Choroid plexus epithelial cell (primary cell): ENCODE measurements at places on chromosomes 16 and 17.

DNA sequence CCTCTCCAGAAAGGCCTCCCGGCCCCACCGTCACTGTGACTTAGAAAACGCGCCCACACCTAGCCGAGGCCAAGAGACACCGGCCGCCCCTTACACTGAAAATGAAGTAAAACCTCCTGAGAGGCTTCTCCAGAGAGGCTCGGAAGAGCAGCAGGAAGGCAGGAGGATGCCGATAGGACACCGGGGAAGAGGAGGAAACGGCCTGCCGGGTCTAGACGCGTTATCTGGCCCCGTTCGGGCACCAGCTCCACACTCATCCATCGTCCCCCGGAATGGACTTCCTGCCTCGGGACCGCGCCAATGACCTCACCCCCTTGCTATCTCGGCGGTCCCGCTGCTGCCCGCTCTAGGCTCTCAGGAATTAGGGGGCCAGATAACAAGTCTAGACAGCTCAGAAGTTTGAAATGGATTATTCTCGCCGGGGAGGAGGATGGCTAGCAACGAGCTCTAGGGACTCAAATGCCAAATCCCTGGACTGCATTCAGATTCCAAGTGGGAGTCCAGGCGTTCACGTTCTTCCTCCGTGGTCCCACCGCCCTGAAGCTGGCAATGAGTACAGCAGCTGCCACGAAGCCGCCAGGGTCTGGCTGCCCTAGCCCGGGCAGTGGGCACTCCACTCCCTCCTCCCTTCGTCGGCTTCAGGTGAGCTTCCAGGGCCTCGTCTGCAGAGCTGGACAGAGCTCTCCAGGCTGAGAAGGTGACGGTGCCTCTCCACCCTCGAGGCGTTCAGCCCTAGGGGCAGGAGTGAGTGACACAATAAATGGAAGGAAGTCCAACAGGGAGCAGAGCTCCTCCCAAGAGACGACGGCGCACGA is 350.9 kb downstream of the FOXL1 start:
- DNase-seq = peak; percentile 77

DNA sequence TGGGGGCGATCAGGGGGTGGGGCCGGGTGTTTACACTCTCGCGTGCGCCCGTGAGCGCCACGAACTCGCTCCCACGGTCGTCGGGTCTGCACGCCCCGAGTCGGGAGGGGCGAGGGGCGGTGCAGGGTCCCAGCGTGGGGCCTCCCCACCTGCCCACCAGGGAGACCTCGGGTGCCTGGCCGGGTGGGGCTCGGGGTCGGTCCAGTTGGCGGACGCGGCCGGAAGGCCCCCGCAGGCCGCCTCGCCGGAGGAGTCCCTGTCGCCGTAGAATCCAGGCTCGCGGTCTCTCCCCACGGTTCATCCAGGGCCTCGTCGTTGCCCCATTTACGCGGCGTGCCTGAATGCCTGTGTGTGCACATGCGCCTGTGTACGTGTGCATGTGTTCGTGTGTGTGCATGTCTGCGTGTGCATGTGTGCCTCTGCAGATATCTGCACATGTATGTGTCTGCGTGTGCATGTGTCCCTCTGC is 510 bp upstream of the RAB40B start:
- DNase-seq = peak; percentile 10

DNA sequence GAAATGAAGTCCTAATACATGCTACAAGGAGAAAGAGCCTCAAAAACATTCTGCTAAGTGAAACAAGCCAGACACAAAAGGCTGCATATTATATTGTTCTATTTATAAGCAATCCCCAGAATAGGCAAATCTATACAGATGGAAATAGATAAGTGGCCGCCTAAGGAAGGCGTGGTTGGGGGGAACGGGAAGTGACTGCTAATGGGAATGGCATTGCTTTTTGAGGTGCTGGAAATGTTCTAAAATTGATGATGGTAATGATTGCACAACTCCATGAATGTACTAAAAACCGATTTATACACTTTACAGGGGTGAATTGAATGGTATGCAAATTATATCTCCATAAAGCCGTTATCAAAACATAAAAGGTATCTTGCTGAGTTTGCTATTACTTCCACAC is 67.7 kb downstream of the GAS7 start:
- no peak for DNase-seq

DNA sequence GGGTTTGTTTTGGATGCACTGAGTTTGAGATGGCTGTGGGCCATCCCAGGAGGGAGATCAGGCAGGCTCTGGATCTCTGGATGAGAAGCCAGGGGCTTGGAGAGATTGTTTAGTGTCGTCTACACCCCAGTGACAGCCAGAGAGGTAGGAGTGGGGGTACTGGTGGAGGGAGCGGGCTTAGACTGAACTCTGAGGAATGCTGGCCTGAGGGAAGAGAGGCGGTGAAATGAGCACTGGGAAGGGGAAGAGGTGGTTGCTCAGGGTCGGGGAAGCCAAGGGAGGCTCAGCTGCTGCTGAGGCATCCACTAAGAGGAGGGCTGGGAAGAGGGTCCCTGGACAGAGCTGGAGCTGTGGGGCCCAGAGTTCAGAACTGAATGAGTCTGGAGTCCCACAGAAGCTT is 23.6 kb downstream of the CACNA1G start:
- no peak for DNase-seq

GRCh38 chr17:40309949-40310510 is 1.1 kb downstream of the RARA start:
- no peak for DNase-seq

DNA sequence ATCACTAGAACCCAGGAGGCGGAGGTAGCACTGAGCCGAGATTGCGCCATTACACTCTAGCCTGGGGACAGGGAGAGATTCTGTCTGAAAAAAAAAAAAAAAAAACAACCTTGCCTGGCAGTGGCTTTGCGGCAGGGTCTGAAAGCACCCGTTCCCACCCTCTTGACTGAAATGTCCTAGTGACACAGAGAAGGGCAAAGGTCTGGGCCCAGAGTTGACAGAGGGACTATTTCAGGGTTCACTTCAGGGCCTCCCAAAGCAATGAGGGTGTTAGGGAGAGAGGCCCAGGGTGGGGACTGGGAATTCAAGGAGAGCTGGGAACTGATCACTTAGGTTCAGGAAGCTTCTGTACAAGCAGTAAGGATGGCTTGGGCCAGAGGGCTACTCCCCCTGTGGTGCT is 13.8 kb upstream of the CDRT15L2 start:
- DNase-seq = no peak

- no peak for DNase-seq
Observed at GRCh38 chr16:47016700-47017133, 43.2 kb upstream of the DNAJA2 start.

- DNase-seq = no peak
Observed at GRCh38 chr17:44759916-44760243, 1.1 kb downstream of the ADAM11 start.

DNA sequence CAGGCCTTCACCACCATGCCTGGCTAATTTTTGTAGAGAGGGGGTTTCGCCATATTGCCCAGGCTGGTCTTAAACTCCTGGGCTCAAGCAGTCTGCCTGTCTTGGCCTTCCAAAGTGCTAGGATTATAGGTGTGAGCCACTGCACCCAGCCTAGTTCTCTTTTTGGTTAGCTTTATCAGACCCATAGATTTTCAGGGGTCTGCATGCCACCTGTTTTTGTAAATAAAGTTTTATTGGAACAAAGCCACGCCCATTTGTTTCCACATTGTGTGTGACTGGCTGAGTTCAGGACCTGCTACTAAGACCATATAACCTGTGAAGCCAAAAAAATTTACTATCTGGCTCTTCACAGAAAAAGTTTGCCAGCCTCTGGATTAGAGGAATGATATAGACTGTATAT is 7.6 kb downstream of the PSMD11 start:
- DNase-seq = no peak

GRCh38 chr17:55171634-55172328 is 93.0 kb upstream of the HLF start:
- DNase-seq = no peak

- peak; percentile 50 for DNase-seq
Observed at GRCh38 chr16:75105306-75106061, 11.1 kb downstream of the LDHD start.

DNA sequence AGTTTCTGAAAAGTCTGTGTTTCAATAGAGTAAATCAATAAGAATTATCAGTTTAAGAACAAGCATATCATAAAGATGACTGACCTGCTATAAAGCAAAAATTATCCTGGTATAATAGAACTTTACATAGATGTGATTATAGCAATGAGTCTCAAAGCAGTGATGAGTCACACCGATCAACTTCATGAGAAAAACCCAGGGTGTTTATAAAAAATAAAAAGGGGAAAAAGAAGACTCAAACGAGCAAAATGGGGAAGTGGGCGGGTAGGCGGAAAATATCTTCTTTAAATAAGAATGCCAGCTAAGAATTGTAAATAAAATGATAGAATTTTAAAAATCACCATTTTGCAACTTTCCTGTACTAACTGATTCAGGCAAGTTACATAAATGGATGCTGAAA is 46.8 kb downstream of the BRIP1 start:
- no peak for DNase-seq

- DNase-seq = no peak
Observed at GRCh38 chr17:65104973-65105372, 32.2 kb upstream of the RGS9 start.

DNA sequence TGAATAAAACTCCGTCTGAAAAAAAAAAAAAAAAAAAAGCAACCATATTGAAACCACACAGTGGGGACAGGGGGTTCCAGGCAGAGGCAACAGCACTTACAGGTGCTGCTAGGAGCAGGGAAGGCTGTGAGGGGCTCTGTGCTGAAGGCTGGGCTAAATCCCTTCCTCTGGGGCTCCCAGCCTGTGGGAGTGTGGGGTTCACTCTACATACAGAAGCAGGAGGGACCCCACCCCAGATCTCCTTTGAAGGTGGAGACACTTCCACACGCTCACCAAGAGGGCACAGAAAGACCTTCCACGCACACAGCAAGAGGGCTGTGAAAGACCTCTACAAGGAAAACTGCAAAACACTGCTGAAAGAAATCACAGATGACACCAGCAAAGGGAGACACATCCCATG is 53.9 kb downstream of the USP22 start:
- no peak for DNase-seq

DNA sequence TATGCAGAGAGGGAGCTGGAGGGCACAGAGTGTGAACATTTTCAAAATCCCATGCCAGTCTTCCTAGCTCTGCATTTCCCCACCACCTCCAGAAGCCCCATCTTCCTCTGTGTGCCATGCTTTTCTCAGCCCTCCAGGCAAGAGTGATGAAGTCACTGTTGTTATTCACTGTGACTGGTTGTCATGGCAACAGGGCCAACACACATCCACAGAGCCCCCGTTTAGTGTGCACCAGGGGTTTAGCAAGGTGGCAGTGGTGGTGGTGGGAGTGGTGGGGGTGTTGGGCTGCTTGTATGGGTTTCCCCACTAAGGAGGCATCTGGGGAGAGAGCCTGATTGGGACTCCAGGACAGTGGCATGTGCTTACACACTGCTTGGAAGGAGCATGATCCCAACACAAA is 309.9 kb upstream of the ASIC2 start:
- no peak for DNase-seq

- no peak for DNase-seq
Observed at GRCh38 chr16:28876019-28876659, 2.1 kb upstream of the ATP2A1 start.

- DNase-seq = peak; percentile 97
Observed at GRCh38 chr16:3819746-3820724, 60.5 kb downstream of the CREBBP start.

DNA sequence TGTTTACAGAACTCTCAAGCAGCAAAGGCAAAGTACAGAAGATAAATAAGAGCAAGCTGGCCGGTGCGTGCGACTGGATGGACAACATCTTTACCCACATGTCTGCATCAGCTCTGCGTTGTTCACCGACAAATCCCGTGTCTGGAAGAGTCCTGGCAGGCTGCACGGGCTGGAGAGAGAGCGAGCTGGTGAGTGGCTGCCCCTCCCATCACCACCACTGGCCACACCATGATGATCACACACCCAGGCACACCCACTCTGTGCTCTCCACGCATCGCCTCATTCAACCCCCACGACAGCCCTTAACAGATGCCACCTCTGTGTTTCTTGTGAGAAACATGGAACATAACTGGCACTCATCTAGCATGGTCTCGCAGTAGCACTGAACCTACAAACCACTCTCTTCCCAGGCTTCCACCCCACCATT is 59.2 kb downstream of the ANKRD11 start:
- DNase-seq = no peak

DNA sequence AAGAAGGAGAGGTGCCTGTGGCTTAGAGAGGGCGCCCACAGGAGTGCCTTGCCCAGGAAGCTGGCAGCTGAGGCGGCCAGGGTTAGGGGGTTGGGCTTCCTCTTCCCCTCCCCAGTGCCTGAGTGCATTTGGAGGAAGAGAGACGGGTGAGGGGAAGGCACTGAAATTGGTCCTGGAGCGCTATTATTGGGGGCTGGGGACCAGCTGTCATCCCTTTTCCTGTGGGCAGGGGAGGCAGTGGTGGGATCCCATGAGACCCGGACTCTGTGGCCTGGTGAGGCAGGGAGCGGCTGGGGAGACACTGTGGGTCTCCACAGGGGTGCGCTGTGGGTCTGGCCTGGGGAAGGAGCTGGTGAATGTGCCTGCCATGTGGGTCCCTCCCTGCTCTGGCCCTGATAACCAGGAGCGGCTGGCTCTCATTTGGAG is 259.7 kb downstream of the SEC14L1 start:
- DNase-seq = peak; percentile 43

- no peak for DNase-seq
Observed at GRCh38 chr17:82064433-82065192, 991 bp downstream of the DUS1L start.
